ENCODE measurements at places on chromosomes 2 and 18.

GRCh38 chr2:230981704-230982103 is 14.2 kb upstream of the SPATA3 start:
- no peaks in the 10 kb centered on the region for H3K27me3 ChIP-seq
- no peaks in the 10 kb centered on the region for H3K4me1 ChIP-seq
- DNase-seq, result no peak
- no peaks in the 10 kb centered on the region for H3K36me3 ChIP-seq

DNA sequence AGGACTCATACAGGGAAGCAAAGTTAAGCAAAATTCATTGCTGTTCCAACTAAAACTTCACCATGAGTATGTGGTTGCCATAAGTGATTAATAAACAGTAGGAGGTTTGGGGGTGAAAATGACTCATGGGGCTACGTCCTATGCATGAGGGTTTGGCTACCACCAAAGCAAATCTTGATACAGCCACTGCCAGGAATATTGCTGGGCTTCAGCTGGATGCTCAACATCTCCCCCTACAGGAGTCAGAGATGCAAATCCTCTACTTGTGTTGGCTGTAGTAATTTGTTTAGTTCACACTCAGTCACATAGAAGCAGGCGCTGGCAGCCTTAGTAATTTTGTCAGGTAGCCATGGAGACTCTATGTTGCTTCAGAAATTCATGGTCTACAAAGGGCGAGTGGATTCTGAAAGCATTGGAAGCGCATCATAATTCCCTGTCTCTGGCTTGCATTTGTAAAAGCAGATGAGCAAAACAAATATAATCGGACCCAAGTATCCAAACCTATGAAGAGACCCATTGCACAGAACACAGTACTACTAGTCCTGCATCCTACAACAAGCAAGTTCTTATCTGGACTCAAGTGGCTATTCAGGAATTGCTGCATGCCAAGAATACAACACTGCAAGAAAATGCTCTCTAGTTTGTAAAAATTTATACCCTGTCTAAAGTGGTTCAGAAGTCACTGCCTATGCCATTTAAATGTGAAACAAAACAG is 76.0 kb downstream of the CD28 start:
- H3K27me3 ChIP-seq, result no peaks in the 10 kb centered on the region
- no peaks in the 10 kb centered on the region for H3K4me1 ChIP-seq
- no peaks in the 10 kb centered on the region for H3K36me3 ChIP-seq
- no peak overlapping the region for H3K27ac ChIP-seq
- no peak overlapping the region for H3K4me3 ChIP-seq

DNA sequence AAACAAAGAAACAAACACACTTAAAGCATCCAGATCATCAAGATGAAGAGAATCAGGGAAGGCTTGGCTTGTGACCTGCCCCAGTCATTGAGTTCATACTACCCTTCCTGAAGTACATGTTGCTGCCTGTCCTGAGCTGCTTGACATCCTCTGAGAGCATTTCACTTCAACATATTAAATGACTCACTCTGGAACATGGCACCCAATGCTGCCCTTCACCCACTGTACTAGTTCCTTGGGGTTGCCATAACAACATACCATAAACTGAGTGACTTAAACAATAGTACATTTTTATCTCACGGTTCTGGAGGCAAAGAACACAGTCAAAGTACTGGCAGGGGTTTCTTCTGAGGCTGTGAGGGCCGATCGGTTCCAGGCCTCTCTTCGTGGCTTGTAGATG is 371.3 kb downstream of the RNF144A start:
- no peaks in the 10 kb centered on the region for H3K36me3 ChIP-seq
- H3K27ac ChIP-seq, result no peak overlapping the region
- no peaks in the 10 kb centered on the region for H3K4me1 ChIP-seq
- H3K27me3 ChIP-seq, result no peaks in the 10 kb centered on the region
- no peak for DNase-seq
- no peak overlapping the region for H3K4me3 ChIP-seq

GRCh38 chr2:177535958-177536504 is 143.5 kb downstream of the AGPS start:
- DNase-seq, result no peak
- H3K27me3 ChIP-seq, result no peaks in the 10 kb centered on the region
- no peaks in the 10 kb centered on the region for H3K36me3 ChIP-seq

DNA sequence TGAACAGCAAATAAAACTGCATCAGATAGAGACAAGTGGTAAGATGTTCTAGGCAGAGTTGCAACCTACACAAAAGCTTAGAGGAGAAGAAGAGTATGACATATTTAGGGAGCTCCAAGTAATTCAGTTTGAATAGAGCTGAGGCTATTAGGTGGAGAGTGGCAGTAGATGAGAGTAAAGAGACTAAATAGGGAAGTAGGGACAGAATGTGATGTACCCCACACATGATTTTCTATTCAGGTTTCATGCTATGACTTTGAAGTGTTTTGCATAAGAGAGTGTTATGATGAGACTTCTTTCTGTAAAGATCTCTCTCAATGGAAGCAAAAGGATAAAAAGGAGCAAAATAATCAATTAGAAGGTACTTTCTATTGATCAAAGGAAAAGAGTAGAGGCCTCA is 206.8 kb upstream of the ERBB4 start:
- no peaks in the 10 kb centered on the region for H3K4me1 ChIP-seq
- no peak for DNase-seq
- no peak overlapping the region for H3K27ac ChIP-seq
- no peak overlapping the region for H3K4me3 ChIP-seq

GRCh38 chr2:175535631-175536030 is 354.1 kb upstream of the ATP5MC3 start:
- DNase-seq, result no peak
- no peak overlapping the region for H3K4me3 ChIP-seq
- no peak overlapping the region for H3K27ac ChIP-seq
- H3K36me3 ChIP-seq, result no peaks in the 10 kb centered on the region

- H3K27ac ChIP-seq, result no peak overlapping the region
- no peaks in the 10 kb centered on the region for H3K36me3 ChIP-seq
- H3K4me3 ChIP-seq, result no peak overlapping the region
These were observed 88.2 kb downstream of the SCG2 start for GRCh38 chr2:223513771-223514455.

DNA sequence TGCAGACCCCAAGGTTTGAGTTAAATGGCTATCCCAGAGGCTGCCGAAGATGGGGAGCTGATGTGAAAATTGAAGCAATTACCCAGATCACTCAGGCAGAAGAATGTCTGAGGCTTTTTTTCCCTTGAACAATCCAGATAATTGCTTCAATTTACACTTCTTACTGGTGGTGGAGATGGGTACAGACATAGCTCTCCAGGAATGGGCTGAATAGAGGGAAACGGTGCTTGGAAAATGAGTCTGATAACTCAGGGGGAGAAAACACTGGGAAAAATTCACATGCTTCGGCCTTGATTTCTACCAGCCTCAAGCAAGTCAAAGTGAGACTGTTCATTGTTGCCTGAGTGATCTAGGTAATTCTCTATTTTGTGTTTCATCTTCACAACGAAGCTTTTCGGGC is 9.5 kb upstream of the KIF5C start:
- no peaks in the 10 kb centered on the region for H3K36me3 ChIP-seq
- DNase-seq, result no peak
- H3K4me1 ChIP-seq, result no peaks in the 10 kb centered on the region
- no peak overlapping the region for H3K27ac ChIP-seq

GRCh38 chr18:38028946-38029345 is 463.3 kb upstream of the CELF4 start:
- H3K27ac ChIP-seq, result no peak overlapping the region
- H3K4me1 ChIP-seq, result no peaks in the 10 kb centered on the region
- no peak overlapping the region for H3K4me3 ChIP-seq
- H3K27me3 ChIP-seq, result no peaks in the 10 kb centered on the region

- H3K36me3 ChIP-seq, result no peaks in the 10 kb centered on the region
- no peak overlapping the region for H3K27ac ChIP-seq
- no peak for DNase-seq
- H3K4me3 ChIP-seq, result no peak overlapping the region
- no peaks in the 10 kb centered on the region for H3K27me3 ChIP-seq
- no peaks in the 10 kb centered on the region for H3K4me1 ChIP-seq
These were observed 27.8 kb downstream of the CTIF start for GRCh38 chr18:48566589-48566988.

GRCh38 chr2:190367091-190367490 is 23.7 kb downstream of the INPP1 start:
- no peak for DNase-seq
- no peak overlapping the region for H3K4me3 ChIP-seq
- H3K27me3 ChIP-seq, result no peaks in the 10 kb centered on the region
- H3K27ac ChIP-seq, result no peak overlapping the region
- no peaks in the 10 kb centered on the region for H3K36me3 ChIP-seq

DNA sequence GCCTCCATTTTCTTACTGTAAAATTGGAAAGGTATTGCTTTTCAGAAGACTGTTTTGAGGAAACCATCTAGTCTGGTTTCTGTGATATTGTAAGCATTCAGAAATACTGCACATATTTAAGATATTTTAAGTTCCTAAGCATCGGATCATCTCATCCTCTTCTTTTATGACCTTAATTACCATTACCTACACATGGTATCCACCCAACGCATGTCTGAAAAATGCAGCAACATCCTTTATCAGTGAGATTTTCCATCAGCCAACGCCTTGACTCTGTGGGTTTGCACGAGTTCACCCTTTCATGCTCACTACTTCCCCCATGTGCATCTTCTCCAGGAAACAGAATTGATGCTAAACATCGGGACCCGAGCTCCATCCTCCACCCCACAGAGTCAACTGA is 84.3 kb downstream of the COL4A4 start:
- no peaks in the 10 kb centered on the region for H3K27me3 ChIP-seq
- H3K4me3 ChIP-seq, result no peak overlapping the region
- no peaks in the 10 kb centered on the region for H3K4me1 ChIP-seq
- no peak for DNase-seq
- H3K27ac ChIP-seq, result no peak overlapping the region

DNA sequence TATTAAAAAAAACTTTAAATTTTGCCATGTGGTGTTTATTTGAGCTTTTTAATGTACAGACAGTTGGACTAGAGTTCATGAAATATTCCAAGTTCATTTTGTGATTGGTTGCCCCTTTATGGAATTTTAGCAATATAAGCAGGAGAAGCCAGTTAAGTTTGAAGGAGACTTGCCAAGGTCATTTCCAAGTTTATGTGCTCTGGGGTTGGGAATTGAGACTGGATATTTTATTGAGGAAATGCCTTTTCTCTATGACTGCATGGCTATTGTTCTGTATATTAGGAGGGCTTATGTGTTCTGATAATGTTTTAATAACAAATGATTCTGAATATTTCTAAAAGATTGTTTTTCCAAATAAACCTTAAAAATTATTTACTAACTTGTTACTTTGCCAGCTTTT is 67.0 kb upstream of the TCF4 start:
- DNase-seq, result no peak
- no peak overlapping the region for H3K4me3 ChIP-seq
- H3K27me3 ChIP-seq, result no peaks in the 10 kb centered on the region
- H3K36me3 ChIP-seq, result no peaks in the 10 kb centered on the region
- no peak overlapping the region for H3K27ac ChIP-seq

DNA sequence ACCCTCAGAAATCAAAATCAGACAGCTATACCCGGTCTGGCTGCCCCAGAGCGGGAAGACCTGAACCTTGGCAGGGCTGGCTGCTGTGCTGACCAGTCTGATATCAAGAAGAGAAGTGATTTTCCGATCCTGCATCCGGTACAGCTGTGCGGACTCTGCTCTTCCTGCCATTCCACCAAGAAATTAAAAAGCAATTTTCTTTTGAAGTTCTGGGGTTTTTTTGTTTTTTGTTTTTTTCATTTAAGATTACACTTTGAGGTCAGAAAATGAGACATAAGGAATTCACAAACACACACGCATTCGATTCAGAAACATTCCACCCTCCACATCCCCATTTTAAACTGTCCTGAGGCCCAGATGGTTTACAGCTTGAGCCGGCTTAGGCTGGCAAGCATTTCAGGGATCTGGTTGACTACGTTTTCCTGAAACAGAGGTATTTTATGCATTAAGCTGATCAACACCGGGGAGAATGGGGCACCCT is 156.5 kb downstream of the COL6A3 start:
- H3K4me1 ChIP-seq, result no peaks in the 10 kb centered on the region
- H3K27ac ChIP-seq, result peak overlapping the region; percentile 62

DNA sequence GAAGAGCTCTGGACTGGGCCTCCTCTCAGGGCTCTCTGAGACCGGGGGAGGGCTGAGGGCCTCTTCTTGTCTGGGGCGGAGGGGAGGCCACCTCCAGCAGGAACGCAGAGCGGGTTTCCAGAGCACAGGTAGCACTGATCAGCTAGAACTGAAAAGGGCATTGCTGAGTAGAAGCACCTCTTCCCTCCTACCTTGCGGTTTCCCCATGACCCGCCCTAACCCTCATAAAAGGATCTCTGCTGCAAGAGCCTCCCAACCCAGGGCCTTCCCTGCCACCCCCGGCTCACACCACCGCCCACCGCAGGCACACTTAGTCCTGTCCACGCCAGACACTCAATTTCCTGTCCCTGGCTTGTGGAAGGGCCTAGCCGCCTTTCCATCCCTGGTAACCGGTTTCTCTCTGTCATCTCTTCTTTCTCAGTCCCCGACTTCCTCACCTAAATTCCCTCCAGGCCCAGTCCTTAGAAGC is 966 bp downstream of the ADCY3 start:
- no peaks in the 10 kb centered on the region for H3K27me3 ChIP-seq
- H3K36me3 ChIP-seq, result no peaks in the 10 kb centered on the region
- peak overlapping the region; percentile 88 for H3K27ac ChIP-seq
- peak; percentile 35 for DNase-seq

DNA sequence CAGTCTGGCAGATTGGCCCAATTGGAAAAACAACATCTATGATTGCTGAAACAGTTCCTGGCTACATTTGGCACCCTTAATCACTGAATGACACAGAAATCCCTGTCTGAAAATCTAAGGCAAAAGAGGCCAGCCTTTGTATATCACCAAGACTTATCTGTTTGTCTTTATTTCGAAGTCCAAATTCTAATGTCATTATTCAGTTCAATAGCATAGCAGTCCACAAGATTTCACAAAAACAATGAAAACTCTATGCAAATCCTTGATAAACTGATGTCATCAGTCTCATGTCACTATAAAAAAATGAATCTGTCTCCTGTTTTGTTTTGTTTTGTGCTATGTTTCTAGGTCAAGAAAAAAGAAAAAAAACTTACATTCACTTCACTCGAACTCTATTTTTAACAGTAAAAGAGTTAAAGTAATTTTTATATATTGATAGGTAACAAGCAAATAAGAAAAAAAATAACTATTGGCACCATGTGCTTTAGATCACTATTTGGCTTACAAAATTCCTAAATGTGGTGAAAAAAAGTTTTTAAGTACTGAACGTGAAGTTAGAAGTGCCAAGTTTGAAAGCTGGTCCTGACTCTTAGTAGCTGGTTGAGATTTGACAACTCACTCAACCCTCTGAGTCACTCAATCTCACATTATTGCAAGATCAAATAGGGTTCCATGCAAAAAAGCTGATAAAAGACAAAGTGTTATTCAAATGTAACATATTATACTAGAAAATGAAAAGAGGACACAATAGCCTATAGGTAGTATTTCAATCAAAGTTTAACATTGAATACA is 359.3 kb downstream of the IRS1 start:
- no peak for DNase-seq
- H3K4me3 ChIP-seq, result no peak overlapping the region
- H3K4me1 ChIP-seq, result no peaks in the 10 kb centered on the region

- H3K36me3 ChIP-seq, result no peaks in the 10 kb centered on the region
- no peaks in the 10 kb centered on the region for H3K4me1 ChIP-seq
- DNase-seq, result no peak
- H3K4me3 ChIP-seq, result no peak overlapping the region
- H3K27ac ChIP-seq, result no peak overlapping the region
These were observed 136.9 kb upstream of the SIX3 start for GRCh38 chr2:44804406-44805265.

- no peaks in the 10 kb centered on the region for H3K4me1 ChIP-seq
- no peaks in the 10 kb centered on the region for H3K27me3 ChIP-seq
- no peaks in the 10 kb centered on the region for H3K36me3 ChIP-seq
- H3K27ac ChIP-seq, result peak overlapping the region; percentile 43
- no peak for DNase-seq
These were observed 94.3 kb upstream of the ITGB6 start for GRCh38 chr2:160294339-160294803.

All from Peyer's patch (tissue), 4 donors.